Stimulated activated CD4-positive, alpha-beta T cell treated with anti-CD3 and anti-CD28 coated beads, Interleukin-4, amount 100 ng/mL, for 4 hours (primary cell): ENCODE measurements at places on chromosomes 2 and 18.

GRCh38 chr18:48892146-48892855, 58.5 kb downstream of the SMAD7 start:
- DNase-seq, result no peak

DNA sequence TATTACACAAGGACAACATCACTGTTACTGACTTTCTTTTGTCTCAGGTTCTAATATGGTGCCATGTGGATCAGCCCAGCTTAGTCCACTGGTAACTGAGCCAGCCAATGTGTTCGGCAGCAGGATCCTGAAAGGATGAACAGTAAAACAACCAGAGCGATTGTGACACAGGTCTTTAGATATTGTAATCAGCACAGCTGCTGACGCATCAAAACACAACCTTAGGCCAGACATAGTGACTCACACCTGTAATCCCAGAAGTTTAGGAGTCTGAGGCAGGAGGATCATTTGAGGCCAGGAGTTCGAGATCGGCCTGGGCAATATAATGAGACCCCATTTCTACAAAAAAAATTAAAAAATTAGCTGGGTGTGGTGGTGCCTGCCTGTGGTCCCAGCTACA, 183.4 kb upstream of the CDH20 start:
- DNase-seq, result no peak

DNA sequence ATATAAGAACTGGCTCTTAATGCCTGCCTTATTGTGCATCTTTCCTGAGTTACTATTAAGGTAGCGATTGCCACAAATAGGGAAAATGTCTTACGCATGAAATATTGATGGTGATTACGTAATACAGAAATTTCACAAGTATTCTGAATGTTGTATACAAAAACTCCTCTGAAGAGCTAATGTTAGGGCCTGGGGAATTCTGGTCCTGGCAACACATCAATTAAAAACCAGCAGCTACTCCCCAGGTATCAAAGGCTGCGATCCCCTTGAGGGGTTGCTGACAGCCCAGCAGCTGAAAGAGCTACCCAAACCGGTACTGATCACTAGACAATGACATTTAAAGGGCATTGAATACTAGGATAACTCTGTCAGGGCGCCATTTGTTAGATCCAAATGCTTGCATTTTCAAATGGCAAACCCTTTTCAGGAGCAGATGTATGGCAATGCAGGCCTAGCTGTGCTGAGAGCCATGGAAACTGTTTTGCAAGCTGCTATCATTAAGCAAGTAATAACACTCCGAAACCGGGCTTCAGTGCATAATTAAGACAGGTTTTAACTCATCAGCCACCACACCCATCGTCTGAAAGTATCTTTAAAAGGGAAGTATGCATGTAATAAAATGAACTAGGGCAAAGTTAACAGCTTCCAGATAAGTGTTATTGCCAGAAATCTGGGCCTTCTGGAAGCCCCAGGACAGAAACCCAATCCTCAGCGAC, 78.4 kb downstream of the CLHC1 start:
- no peak for DNase-seq

DNA sequence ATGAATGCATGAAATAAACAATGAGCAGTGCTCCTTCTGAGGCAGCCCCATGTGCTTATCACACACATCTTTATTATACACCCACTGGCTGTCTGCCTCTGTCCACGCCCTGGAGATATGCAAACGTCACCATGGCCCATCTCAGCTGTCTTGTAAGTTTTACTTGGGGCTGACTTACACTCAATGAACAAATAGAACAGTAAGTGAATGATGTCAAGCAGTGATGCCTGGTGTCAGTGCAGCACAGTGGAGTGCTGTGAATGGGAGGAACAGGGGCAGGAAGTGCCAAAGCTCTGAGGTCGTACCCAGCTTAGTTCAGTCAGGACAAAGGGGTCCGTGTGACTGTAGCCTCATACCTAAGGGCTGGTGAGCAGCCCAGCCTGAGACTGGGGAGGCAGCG, 659.5 kb upstream of the HS6ST1 start:
- no peak for DNase-seq

- no peak for DNase-seq
These were observed 618 bp downstream of the POLR2D start for GRCh38 chr2:127857265-127857808.

DNA sequence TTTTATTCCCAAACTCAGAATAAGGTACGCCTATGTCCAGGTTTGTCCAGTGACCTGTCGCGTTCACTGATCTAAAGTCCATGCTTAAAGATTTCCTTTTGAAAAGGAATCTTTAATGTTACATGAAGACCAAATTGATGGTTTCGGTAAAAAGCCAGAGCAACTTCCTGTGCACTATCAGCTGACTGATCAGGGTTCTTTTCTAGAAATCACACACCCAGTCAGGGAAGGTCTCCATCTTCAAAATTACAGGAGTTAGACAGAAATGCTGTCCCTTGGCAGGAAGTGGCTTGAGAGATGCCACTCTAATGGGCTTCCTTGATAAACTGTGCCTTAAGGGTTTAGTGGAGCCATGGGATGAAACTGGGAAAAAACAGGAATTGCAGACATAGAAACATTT, 14.7 kb upstream of the ARHGAP25 start:
- no peak for DNase-seq
